ENCODE measurements at places on chromosomes 13 and 19.

- DNase-seq, result no peak
Observed at GRCh38 chr19:29117926-29118325, 95.0 kb downstream of the UQCRFS1 start.

DNA sequence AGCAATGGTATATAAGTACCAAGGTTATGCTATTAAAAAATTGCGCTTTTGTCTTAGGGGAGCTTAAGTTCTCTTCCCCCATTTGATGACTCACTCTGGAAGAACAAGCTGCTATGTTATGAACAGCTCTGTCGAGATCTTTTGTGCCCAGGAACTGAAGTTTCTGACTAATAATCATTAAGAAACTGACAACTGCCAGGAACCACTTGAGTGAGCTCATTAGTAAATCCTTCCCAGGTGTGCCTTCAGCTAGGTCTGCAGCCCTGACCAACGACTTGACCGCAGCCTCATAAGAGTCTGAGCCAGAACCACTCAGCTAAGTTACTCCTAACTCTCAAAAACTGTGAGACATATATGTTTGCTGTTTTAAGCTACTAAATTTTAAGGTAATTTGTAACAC is 147.8 kb downstream of the SLITRK6 start:
- DNase-seq, result no peak

DNA sequence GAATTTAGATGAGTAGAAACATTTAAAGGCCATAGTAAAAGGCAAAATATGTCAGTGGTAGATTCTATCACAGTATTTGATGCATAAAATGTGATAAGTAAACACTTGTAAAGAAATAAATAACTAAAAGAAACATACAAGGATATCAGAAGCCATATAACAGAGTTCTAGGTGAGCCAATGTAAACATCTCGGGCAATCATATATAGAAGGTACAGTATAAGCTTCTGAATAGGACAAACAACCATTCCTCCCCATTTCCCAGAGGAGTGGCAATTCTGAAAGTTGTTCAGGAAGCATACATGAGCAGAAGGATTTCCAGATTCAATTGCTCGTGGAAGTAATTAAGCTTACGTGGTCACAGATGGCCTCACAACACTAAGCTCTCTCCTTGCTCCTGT is 267.3 kb downstream of the LHFPL6 start:
- no peak for DNase-seq

GRCh38 chr13:96200810-96201209 is 110.9 kb downstream of the HS6ST3 start:
- no peak for DNase-seq

DNA sequence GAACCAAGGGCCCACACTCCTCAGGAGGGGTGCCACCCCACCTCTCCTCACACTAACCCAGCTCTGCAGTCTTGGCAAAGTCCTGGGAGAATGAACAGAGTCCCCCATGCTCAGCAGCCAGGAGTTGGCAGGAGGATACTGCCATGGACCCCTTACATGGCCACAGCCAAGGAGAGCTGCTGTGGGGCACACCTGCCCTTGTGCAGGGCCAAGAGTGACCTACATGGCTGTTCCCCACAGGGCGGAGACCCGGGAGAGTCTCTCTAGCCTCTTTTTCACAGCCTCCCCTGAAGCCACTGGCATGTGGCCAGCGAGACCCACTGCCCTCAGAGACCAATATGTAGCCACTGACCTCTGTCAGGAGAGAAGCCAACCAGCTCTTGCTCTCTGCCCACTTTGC is 45.9 kb upstream of the VSTM2B start:
- DNase-seq, result no peak

Data from Panc1 (cell line).